NCI-H524 (cell line): ENCODE measurements at places on chromosomes 11 and 22.

DNA sequence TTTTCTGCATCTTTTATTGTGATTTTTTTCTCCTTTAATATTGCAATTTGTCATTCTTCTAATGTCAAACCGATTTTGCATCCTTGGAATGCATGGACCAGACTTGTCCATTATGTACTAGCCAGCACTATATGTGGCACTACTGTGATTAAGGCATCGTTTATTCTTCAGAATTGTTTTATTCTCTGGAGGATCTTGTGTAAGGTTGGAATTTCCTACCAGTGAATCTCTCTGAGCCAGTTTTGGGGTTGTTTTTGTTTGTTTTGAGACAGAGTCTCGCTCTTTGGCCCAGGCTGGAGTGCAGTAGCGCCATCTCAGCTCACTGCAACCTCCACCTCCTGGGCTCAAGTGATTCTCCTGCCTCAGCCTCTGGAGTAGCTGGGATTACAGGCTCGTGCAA, 58.5 kb downstream of the IGLL5 start:
- DNase-seq: no peak

DNA sequence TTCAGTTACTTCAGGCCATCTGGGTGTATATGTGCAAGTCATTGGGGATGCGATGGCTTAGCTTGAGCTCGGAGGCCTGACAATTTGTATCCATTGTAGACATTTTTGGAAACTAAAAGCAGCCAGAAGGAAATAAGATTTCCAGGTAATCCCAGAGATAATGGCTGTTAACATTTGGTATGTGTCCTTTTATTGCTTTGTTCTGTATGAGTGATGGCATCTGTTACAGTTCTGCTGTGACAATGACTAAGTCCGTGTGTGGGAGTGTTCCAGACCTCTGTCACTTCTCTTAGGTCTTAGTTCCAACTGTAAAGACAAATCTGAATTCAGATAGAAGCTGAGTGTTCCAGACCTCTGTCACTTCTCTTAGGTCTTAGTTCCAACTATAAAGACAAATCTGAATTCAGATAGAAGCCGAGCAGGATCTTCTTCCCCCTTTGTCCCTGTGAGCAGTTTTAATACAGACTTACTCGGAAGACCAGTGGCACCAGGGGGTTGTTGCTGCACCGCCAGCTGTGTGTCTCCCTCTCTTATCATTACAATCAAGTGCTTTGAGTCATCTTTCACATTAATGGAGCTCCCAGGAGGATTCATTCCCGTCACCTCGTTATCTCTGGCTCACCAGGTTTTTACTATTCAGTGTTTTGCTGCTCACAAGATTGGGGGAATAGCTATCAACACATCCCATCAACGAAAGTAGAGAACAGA, 190.9 kb upstream of the SORL1-AS1 start:
- DNase-seq: no peak

- no peak for DNase-seq
Measured at GRCh38 chr11:34114471-34114870, 9.0 kb downstream of the NAT10 start.

GRCh38 chr11:65891219-65892136, 1.0 kb downstream of the CCDC85B start:
- DNase-seq: peak; percentile 49

DNA sequence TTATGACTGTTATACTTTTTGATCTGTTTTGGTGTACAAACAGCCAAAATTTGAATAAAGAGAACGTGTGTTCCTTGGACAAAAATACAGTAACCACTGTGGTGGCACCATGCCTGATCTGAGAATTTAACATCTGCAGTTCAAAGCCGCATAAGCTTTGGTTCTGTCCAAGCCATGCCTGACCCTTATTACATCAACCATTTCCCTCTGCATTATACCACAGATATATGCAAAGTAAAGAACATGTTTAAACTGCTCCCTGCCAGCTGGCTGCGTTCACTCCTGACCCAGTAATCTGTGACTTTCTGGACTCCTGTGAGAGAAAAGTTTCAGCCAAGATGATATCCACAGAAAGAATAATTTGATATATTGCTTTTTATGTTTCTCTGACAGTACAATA, 890.5 kb upstream of the ANO3 start:
- no peak for DNase-seq

GRCh38 chr11:1574238-1574932, 2.3 kb upstream of the DUSP8 start:
- DNase-seq: peak; percentile 36

GRCh38 chr11:74459584-74459983, 7.8 kb downstream of the KCNE3 start:
- no peak for DNase-seq

- peak; percentile 29 for DNase-seq
Measured at GRCh38 chr11:1763796-1764661, at the start of gene CTSD. TSS of gene CTSD (minus strand) at chr11:1763927. CDS start at chr11:1763859, 68 bp downstream.

DNA sequence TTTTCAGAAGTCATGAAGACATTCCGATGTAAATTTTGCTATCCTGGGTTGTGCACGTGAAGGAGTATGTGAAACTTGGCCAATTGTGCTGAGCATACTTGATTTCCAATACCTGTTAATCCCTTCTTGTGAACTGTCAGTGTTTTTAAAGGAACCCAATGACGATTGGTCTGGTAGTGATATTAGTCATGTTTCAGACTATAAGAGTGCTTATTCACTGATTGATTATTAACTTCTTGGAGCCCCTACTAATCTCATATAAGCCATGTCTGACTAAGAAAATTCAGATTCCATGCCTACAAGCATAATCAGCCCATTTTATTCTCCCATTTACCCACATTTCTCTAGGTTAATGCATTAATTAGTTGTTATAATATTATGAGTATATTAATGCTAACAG, 330.8 kb upstream of the MTNR1B start:
- no peak for DNase-seq

GRCh38 chr11:120058931-120059330, 79.0 kb downstream of the TRIM29 start:
- DNase-seq: no peak

- peak; percentile 76 for DNase-seq
Measured at GRCh38 chr22:23849009-23850006, 8.4 kb upstream of the SLC2A11 start.

- peak; percentile 82 for DNase-seq
Measured at GRCh38 chr11:14566331-14567063, 46.3 kb upstream of the PSMA1 start.

DNA sequence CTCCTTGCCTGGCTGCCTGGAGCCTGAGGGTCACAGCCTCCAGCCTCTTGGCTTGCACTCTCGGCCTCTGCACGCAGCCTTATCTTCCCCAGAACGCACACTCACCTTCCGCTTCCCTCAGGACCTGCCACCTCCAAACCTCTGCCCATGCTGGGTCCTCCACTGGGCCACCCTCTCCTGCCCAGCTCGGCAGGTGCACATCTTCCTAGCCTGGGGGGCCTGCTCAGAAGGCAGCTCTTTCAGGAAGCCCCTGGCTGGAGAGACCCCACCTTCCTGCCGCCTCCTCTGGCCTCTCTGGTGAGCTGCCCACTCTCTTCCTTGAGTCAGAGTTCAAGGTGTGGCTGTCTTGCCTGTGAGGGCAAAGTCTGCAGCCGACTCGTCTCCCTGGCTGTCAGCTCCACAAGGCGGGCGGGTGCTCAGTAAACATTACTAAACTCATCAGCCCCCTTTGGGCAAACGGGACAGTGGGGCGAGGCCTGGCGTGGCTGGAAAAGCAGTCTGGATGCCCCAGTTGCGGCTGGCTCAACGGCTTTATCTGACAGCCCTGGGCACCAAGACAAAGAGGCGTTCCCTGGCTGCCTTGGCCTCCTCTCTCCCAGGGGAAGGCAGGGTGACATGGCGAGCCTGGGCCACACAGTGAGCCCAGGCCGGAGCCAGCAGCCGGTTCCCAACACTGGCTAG, 1.7 kb upstream of the LINC01488 start:
- DNase-seq: no peak

DNA sequence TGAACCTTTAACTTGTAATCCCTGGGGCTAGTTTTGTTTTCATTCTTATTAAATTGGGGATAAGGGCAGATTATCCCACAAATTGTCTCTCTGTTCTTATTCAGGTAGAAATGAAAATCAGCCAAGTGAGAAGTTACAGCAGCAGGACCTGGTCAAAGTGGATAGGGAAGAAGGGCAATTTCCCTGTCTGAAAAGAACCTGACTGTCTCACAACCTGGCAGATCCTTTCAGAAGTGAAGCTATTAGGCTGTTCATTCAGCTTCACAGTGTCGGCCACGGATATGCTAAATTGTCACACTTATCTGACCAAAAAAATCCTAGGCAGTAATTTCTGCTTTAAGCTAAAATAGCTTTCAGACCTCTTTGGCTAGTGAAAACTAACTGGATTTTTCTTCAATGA, 712.6 kb upstream of the ANO5 start:
- DNase-seq: no peak
